Spinal cord (tissue), 10 donors: ENCODE measurements at places on chromosomes 11 and 22.

DNA sequence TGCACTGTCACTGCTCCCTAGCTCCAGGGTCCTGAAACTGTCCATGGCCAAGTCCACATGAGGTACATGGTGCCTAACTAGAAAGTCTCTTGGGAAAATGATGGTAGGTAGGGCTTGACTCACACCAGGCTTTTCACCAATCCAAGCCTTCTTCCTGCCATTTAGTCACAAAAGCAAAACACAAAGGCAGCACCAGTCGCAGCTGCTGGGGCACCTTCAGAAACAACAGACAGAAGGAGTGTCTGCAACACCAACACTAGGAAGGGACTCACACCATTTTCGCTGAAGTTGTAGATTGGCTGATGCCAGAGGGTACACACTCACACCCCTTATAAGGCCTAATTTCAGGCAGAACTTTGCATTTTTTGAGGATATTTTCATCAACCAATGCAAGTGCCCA, 55.7 kb downstream of the SYTL2 start:
- no peak for DNase-seq

DNA sequence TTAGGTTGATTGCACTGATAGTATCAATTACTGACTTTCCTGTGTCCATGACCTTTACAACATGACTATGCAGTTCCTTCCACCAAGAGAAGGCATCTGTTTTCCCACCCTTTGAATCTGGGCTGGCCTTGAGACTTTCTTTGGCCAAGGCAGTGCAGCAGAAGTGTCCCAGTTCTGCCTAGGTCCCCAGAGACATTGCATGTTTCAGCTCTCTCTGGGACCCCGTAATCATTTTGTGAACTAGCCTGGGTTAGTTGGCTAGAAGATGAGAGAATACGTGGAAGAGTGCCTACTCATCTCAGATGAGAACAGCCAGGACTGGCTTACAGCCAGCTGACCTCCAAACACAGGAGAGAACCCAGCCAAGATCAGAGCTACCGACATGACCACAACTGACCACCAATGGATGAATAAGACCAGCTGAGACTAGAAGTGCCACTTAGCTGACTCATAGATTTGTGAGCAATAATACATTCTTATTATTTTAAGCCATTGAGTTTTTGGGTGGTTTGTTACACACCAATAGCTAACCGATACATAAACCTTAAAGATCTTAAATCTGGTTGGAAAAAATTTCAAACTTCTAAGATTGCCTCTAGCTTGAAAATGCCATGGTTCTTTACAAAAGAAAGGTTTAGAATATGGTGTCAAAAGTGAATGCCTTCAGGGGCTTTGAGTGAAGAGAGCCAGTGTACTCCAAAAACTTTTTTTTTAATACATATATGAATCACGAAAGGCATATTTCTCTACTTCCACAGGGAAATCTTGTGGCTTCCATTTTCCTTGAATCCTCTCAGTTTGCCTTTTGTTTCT, 145.2 kb downstream of the FBXO7 start:
- no peak for DNase-seq

DNA sequence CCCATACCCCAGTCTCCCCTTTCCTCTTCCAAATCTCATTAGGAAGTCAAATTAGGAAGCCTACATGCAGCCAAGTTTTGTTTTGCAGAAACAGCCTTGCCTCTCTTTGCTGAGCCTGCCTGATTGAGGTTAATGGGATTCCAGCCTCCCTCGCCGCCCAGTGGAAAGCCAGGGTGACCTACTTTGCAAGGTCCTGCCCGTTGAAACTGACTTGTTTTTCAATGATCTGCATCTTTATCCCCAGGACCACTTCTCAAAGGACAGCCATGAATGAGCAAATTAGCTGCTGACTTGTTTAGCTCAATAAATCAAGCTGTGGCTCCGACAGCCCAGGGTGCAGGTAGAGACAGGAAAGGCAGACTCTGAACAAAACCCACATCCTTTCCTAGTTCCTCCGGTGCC, 110.4 kb downstream of the RRAS2 start:
- DNase-seq = no peak

- no peak for DNase-seq
These were observed 229.9 kb downstream of the ST3GAL4 start for GRCh38 chr11:126585388-126585773.

GRCh38 chr22:42320443-42321416, 50.3 kb upstream of the TCF20 start:
- no peak for DNase-seq

- no peak for DNase-seq
These were observed 2.7 kb downstream of the REXO2 start for GRCh38 chr11:114441921-114442320.

GRCh38 chr11:111976119-111976766, 39.1 kb downstream of the DIXDC1 start:
- no peak for DNase-seq

DNA sequence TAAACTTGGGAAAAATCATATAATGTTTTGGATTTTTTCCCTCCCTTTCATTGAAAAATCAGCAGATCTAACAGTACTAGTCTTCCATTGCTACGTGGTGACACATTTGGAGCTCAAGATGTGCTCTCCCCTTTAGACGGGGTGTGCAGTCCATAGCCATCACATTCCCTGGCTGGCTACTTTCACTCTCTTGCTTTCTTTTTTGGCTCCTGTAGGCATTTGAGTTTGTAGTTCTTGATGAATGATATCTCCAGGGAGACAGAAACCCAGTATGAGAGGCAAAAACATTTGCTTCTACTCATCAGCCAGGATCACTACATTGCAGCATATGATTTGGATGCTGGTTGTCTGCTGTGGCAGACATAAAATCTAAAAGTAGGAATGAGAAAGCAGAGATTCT, 12.1 kb downstream of the CCDC81 start:
- no peak for DNase-seq

DNA sequence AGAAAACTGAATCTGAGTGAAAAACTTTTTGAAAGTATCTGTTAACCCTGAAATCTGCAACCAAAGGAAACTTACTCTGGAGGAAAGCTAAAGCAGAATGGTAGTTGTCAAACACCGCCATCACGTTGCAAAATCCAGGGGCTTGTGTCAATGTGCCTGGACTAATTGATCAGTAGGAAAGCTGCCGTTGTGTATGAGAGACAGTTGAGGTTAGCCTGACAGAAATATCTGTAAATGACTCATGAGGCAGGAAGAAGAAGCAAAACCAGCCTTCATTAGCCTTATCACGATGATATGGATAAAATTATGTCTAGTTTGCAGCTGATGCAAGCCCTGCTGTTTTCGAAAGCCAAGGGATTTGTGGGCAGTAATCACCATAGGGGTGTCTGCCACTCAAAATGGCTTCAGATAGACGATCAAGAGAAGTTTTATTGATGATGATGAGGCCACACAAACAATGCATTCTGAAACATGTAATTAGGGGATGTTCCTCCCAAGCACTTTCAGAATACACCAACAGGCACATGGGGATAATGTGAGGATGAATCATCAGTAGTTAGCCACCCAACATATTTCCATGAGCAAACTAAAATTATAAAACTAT, 8.9 kb downstream of the SCGB1A1 start:
- DNase-seq = no peak

- DNase-seq = no peak
These were observed 181.8 kb downstream of the CSNK2A3 start for GRCh38 chr11:11171285-11171684.

DNA sequence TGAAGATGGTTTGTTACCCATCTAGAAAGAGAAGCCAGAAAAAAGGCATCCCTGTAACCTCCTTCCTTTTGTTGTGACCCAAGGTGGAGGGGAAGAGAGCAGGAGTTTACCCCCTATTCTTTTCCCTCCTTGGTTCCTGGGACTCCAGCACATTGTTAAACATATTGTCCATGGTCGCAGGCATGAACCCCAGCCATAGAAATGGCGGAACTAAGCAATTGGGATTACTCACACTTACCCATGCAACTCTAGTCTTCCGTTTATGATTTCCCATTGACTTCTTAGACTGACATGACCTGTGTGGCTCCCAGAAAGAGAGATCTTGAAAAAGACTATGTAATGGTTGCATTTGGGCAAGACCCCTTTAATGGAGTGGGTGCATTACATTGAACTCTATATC, 45.4 kb downstream of the OR4C46 start:
- no peak for DNase-seq

DNA sequence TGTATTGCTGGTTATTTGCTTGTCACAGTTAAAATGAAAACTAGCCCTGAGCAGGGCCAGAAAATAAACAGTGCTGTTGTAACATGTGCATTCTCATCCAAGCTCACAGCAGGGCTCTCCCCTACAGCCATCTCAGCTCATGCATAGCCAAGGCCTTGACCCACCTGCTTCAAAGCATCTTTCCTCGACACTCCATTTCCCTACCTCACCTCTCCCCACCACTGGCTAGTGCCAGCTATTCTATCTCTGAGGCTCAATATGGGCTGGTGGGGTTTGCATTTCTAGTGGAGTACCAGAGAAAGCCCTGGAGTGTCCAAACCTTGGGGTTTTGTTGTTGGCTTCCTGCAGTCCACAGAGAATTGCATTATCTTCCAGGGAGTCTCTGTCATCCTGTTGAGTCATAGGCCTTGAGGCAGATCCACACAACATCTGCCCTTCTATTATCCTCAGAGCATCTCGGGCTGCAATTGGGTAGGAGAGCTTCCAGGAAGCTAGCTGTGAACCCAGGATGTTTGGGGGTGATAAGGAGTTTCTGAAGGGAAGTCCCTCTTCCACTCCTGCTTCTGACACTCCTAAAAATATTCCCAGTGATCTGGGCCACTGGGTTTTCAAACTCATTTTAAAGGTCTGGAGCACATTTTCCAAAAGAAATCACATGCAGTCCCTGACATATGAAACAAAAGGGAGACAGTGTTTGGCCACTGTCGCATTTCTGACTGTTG, 36.1 kb upstream of the AMOTL1 start:
- no peak for DNase-seq

DNA sequence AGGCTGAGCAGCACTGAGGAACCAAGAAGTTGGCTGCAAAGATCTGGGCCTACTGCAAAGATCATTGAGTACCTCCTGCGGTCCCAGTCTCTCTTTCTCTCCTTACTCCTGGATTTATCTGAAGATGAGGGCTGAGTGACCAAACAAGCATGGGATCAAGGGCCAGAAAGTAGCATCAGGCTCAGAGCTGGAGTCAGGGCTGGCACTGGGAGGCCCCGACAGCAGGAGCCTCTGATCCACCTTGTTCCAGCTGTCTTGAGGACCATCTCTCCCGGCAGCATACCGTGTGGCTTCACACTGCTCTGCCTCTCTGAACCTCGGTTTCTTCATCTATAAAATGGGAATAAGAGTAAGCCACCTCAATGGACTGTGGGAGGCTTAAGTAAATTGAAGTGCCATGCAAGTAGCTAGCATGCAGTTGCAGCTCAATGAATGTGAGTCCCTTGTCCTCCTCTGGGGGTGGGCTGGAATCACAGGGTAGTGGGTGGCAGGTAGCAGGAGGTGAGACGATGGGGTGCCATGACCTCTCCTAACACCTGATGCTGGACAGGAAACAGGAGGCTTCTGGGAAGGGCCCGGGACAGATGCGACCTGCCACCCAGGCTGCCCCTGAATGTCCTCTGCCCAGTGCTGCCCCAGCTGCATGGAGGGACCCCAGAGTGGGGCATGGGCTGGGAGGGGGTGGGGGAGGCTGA, 52.5 kb upstream of the PRDM11 start:
- no peak for DNase-seq

DNA sequence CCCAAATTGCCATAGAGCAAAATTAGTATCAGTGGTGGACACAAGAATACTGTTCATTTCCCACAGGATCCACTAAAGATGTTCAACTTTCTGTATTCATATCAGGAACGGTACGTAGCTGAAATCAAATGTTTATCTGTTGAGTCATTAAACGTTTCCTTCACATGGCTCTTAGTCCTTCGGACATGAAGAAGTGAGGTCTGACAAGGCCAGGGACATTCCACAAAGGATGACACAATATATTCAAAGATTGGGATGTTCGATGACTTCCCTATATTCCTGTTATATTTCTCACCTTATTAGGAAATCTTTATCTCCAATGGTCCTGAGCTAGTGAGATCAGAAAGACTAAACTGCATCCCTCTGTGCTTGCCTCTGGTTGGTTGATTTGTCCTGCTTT, 129.0 kb downstream of the ETS1 start:
- DNase-seq = no peak

DNA sequence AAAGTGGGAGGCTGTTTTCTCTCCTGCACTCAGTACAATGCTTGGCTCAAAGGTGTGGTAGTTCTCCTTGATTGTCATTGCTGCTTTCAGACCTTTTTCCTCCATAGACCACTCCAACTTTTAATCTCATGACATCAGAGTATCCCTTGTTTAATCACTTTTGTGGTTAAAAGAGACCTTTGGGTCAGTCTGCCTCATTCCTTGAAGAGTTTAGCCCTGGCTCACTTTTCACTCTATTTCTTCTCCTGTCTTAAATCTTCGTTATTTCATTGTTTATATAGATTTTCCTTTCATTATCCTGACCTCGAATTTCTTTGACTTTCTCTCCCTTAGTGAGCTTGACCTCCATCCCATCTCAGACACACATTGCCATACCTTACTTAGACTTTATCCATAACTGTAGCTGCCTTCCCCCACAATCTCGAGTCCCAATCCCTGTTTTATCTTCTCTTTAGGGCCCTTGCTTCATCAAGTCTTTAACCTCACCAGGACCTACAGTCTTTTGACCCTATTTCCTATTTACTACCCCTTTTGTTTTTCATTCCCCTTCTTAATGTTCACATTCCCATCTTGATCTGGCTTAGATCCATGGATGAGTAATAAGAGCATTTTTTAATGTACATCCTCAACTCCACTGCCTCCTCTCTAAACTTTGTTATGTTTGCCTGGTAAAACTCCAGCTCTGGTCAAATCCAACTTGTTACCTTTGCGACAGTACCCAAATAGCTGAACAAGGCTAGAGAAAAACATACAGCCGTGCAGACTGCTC, 9.5 kb downstream of the ATXN10 start:
- DNase-seq = no peak

DNA sequence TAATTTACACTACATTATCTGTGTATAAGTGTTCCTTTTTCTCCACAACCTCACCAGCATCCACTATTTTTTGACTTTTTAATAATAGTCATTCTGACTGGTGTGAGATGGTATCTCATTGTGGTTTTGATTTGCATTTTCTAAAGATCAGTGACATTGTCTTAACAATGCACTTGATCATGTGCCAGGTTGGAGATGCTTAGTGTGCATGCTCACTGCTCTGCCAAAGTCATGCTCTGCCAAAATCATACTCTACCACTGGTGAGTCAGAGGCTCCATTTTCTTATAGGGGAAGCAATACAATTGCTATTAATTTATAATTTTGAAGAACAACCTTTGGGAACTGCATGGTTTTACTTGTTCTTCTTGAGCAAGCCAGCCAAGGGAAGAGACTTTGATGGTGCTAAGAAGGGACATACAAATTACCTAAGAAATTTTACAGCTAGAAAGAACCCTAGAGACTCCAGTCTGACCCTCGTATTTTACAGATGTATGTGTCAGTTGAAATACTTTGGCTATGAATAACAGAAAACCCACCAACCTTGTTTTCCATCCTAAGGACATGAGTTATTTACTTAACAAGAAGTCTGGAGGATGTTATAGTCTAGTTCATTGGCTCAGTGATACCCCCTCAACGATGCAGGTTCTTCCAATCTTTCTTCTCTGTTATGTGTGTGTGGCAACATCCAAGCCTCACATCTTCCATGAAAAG, 368.9 kb downstream of the DDX10 start:
- no peak for DNase-seq
